ENCODE measurements at places on chromosomes 2 and 18.

- no peak for DNase-seq
These were observed 478.9 kb upstream of the HS6ST1 start for GRCh38 chr2:128797533-128797932.

DNA sequence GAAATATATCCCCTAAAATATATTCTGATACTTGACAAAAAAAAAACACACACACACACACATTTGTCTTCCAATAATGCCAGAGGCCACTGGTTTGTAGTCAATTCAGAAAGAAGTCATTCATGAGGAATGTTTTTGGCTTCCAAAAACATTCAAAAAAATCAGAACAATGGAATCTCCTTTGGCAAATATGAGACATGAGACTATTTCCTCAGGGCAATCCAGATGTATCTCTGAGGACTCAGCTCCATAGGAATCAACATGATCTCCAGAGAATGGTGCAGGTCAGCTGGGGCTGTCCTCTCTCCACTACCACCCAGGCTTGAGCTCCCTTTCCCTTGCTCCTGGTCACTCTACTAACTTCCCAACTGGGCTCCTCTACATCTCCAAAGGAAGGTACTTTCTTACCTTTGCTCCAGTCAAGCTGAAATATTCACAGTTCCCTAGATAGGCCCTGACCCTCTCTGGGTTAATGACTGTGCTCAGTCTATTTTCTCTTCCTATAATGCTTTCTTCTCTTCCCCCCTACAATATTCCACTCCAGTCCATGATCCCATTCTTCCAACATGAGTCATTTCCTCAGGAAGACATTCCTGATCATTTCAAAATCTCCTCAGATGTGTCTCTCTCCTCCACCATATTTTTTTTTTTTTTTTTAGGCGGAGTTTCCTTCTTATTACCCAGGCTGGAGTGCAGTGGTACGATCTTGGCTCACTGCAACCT, 145.3 kb downstream of the C1D start:
- no peak for DNase-seq

GRCh38 chr2:58959996-58960395, 718.9 kb upstream of the FANCL start:
- DNase-seq, result no peak

- DNase-seq, result no peak
These were observed 14.2 kb upstream of the RHOB start for GRCh38 chr2:20432714-20433113.

DNA sequence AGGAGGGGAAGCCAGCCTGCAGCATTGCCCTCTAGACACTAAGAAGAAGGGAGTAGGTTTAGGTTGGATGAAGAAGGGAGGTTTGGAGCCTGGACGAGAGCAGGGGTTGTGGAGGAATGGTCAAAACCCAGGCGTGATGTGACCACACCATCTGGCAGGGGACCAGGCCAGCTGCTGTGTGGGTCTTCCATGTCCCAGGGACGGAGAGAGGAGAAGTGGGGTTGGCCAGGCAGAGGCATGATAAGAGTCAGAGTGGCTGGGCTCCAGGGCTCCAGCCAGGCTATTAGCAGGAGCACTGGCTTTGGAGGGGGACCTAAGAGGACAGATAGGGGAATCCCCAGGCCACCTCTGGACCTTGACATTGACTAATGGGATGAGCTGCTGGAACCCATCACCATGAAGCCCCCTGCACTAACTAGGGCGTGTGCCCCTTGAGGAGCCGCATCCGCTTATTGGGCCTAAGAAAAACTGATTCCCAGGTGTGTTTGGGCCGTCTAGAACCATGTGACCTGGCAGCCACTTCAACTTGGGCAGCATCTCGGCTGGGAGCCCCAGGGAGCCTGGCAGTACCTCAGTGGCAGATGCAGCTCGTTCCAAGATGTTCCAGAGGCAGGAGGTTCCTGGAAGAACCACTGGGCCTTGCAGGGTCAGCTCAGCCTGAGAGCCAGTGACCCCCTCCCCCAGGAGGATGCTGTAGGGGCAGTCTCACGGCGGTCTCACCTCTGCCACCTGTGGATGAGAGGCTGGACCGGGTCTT, 235.1 kb downstream of the AGAP1 start:
- DNase-seq, result no peak

DNA sequence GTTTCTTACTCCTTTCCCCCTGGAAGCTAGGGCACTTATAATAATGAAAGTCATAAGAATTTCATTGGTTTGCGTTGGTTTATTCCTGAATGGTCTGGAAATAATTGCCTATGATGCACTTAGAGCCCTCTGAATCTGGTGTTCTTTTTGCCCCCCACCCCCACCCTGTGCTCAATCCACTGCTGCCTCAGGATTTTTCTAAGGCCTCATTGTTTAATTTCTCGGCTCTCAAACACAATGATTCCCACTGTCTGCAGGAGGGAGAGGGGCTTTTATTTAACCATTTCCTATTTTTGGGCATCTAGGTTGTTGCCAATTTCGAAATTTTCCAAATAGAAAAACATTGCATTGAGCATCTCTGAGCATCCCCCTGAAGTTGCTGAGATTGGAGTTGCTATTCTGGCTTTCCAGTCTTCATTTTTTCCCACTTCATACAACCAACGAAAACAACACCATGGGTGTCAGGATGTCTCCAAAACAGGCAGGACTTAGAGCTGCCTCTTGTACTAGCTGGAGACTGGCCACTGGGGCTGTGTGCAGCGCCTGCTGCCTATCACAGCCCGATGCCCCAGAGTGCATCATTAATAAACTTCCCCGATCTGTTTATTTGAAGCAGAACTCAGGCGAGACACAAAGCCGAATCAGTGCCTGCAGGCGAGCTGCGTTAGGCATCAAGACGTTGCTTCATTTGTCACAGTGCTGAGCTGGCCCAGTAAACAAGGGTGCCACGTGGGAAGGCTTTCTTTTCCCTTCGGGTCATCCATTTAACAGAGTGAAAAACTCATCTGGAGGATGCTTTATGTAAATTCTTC, 1.8 kb upstream of the PCARE start:
- no peak for DNase-seq

DNA sequence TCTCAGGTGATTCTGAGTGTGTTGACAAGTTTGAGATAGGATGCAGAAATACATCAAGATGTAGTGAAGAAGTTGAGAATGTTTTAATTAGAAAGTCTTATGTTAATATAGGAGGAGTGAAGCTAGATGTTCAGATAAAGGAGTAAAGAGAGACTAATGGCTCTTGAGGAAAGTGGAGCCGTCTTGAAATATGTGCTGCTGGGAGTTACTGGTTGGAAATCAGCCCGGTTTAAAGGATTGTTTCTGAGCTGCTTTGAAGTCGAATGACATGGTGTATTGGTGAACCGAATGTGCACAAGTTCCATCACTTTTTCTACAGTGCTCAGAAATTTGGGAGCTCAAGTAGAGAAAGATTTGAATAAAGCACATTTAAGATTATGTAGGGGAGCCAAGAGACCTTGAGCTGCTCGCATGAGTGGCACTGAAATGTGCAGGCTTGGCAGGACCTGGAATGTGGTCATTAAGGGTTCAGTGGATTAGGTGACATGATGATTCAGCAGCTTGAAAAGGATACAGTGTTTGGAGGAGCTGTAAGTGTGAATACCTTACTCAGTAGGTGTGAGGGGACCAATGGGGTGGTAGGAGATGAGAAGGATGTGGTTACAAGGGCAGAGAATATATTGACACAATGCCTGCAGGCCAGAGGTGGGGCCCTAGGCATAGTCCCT, 68.6 kb downstream of the CAB39 start:
- no peak for DNase-seq

GRCh38 chr2:64234785-64235184, 90.6 kb upstream of the PELI1 start:
- DNase-seq, result no peak

DNA sequence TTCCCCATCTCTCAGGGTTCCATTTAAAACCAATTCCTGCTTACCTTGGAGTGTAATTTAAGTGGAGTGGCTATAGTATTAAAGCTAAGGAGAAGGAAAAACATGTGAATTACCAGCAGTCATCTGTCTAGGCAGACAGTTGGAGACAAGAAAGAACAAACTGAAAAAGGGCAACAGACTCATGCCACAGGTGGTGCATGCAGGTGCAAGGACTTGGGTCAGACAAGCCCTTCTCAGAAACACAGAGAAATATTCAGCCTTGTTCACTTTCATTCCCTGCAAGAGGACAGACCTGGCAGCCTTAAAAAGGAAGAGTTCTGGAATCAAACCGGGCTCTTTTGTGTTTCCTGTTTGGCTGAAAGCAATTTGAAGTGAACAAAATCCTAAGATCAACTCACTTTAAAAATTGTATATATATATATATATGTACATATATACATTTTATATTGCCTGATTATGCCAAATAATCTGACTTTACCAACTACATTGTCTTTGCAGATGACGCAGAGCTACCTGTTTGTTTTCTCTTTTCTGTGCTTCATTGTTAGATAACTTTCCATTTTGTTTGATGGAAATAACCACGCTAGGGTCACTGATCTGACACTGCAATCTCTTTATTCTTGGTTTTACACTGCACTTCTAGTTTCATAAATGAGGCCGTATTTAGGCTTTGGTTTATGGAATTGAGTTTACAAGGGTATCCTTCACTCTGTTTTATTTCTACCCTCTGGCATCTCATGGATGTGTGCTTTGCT, 35.1 kb upstream of the VPS54 start:
- no peak for DNase-seq

GRCh38 chr2:29130295-29130694, 15.1 kb downstream of the CLIP4 start:
- DNase-seq, result peak; percentile 50

DNA sequence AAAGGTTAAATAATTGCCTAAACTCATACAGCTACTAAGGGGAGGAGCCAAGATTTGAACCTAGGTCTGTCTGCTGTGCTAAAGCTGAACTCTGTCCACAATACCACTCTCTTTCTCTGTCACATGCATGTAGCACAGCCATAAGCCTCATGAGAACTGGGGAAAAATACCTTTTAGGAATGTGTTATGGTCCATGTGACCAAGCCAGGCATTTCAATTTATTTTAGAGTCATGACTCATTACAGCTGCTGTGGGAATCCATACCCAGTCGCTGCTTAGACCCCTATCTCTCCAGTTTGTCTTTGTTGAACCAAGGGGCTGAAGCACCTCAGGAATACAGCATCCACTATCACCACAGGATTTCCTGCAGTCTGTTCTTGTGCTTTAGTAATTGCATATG, 200.0 kb upstream of the SIX3 start:
- no peak for DNase-seq

DNA sequence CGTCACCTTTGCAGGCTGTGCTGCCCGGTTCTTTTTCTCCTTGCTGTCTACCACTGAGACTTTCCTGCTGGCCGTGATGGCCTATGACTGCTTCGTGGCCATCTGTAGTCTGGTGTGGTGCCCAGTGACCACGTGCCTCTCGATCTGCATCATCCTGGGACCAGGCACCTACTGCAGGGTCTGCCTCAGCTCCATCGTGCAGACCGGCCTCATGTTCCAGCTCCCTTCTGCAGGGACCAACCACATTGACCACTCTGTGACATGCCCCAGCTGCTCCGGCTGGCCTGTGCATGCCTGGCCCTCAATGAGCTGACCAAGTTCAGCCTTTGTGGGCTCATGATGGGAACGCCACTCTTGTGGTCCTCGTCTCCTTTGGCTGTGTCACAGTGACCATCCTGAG, 26.7 kb downstream of the COPS9 start:
- no peak for DNase-seq

All from SHP77 treated with DMSO at 0.1 percent for 48 hours (cell line).